ENCODE measurements at places on chromosomes 2 and 18.

DNA sequence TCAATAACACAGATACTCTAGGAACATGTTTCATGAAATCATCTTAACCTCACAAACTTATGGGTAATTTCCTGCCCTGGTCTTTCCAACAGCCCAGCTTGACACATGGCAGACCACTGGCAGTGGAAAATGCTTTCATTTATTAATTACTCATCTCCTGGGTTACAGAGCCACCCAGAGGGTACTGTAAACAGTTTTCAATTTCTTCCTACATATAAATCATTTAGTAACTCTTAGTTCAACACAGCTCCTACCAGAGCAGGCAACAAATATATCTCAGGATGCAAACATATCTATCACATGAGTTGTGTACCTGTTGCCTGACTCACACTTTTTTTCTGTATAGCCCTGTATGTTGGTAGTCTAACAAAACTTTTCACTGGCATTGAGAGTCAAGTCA, 99.2 kb upstream of the VRK2 start:
- peak; percentile 29 for DNase-seq

DNA sequence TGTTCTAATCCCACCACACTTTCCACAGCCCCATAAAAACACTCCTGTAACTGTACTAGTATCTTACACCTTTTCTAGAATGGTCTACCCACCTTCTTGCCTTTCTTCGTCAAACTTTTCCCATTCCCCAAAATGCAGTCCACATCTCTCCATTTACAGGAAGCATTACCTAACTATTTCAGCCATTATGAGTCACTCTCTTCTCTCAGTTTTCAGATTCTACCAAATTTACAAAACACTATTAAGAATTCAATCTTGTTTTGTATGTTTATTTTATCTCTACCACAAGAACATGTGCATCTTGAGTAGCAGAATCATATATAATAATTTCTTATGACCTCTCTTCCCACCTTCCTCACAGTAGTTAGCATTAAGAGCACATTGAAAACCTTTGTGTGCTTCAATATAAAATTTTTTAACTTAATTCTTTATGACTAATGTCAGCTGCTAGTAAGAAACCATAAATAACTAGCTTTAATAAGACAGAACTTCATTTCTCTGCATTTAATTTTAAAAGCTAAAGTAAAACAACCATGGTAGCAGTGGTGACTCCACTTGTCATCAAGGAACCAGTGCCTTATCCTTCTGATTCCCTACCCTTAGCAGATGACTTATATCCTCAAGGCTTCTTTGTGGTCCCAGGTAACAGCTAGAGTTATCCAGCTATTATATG, 56.6 kb upstream of the MAP2 start:
- DNase-seq: no peak

- DNase-seq: no peak
These were observed 76.9 kb downstream of the MRO start for GRCh38 chr18:50742952-50743351.

- no peak for DNase-seq
These were observed 34.5 kb downstream of the SLC4A3 start for GRCh38 chr2:219661955-219662395.

DNA sequence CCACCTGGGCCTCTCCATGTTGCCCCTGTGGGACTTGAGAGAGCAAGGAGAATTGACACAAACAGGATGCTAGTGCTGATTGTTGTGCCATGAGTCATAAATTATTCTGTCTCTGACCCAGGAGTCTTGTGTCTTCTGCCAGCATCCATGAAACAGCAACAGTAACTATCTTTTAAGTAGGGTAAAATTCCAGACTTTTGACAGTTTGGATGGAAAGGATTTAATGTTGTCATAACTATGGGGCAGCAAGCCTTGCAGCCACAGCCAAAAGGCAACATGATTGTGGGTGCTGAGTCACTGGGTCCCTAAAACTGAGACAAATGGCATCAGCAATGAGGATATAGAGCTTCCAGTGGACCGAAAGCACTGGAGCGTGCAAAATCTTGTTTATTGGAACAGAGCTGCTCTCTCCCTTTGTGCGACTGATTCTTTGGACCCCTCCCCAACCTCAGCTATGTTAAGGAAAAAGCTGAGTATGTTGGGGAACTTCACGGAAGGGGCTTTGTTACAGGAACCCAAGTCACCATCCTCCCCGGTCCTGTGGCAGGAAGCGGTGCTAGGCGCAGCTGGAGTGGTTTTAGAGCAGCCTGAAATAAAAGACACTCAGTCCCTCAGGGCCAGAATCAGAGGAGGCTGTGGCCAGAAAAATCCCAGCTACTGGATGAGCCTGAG, 9.6 kb upstream of the ITPRIPL1 start:
- peak; percentile 90 for DNase-seq

DNA sequence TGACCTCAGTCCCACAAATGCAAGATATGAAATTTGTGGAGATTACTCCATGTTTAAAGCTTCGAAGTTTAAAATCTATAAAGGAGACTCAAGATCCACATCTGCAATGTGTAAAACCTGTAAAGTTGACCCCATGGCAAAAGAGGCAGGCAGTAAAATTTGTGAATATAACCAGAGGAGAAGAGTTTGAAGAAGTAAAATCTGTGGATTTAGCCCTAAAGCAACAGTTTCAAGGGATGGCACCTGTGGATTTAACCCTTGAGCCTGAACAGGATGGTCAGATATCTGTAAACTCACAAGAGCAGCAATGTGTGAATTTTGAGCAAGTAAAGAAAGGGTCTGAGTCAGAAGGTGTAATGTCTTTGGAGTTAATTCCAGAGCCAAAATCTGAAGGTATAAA, 11.2 kb upstream of the ZNF512 start:
- no peak for DNase-seq

GRCh38 chr2:51413726-51414125, 381.8 kb upstream of the NRXN1 start:
- peak; percentile 5 for DNase-seq

GRCh38 chr2:230267059-230267458, 41.5 kb downstream of the SP140 start:
- no peak for DNase-seq

- peak; percentile 41 for DNase-seq
These were observed 2.3 kb downstream of the TM4SF20 start for GRCh38 chr2:227376656-227377396.

DNA sequence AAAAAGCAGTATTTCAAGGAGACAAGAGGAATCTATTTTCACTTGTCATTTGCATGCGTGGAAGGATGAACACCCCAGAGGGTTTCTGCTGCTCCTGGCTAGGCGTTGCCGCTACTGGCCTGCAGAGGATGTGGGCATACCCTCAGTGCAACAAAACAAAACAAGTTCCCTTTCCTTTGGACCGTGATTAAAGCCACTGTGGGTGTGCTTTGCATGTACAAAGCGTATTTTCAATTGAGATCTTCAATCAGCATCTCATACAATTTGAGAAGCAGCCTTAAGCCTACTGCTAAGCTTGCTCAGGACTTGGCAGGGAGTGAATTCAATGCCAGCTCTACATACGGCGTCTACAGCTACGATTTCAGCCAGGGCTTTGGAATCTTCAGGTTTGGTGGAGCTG, 298.4 kb downstream of the LPIN1 start:
- no peak for DNase-seq

DNA sequence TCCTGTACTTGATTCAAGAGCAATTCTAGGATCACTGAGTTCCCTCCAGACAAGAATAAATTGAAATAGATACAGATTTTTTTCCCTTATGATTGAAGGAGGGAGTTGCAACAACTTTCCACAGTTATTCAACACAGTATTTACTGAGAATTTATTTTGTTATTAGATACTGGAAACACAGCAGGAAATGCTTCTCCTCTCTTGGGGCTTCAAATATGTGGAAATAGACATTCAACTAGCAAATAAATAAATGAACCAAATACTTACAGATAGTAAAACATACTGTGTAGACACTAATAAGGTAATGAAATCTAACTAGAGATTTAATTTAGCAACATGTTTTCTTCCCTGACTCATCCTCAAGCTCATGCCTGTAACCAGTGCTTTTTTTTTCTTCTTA, 169.2 kb downstream of the LNPK start:
- no peak for DNase-seq

GRCh38 chr2:80403081-80403480, 98.5 kb upstream of the LRRTM1 start:
- DNase-seq: no peak

- DNase-seq: peak; percentile 16
These were observed 51.9 kb upstream of the SPTBN1 start for GRCh38 chr2:54404270-54404669.

GRCh38 chr2:129813404-129813803, 166.1 kb upstream of the RAB6C start:
- no peak for DNase-seq

- DNase-seq: peak; percentile 26
These were observed 31.7 kb downstream of the TMEM178A start for GRCh38 chr2:39697454-39697853.

DNA sequence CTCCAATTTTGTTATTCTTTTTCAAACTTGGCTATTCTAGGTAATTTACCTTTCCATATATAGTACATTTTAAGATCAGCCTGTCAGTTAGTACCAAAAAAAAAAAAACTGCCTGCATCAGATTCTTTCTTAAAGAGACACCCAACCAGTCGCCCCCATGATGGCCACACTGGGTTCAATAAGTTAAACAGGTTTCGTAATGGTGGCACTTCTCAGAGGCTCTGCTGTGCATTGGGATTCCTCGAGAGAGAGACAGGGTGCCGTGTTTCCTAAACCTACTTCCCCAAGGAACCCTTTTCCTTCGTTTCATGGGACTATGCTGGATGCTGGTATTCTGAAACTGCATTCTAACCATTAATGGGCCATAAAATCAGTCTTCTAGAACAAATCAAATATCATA, 37.4 kb downstream of the MYO7B start:
- no peak for DNase-seq

GRCh38 chr2:12271589-12271984, 445.1 kb upstream of the TRIB2 start:
- DNase-seq: no peak

DNA sequence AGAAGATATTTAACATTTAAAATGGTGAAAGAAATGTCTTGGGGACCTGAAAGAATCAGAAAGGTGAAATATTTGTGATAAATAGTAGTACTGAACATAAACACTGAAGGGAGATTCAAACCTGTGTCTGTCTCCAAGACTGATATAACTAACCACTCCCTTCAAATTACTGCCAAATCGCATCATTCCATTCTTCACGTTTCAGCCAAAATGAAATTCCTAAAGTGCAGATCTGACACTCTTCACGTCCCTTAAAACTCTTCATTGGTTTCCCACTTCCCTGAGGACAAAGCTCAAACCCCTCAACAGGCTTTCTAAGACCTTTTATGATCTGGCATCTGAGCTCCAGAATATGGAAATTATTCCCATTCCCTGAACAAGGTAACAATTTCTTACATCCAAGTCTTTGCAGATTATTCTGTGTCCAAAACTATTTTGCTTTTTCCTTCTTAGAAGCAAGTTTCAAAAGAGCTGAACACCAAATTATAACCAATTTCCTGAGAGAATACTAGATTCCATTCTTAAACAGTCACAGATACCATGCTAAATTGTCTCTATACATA, 18.9 kb downstream of the SLC8A1 start:
- no peak for DNase-seq

DNA sequence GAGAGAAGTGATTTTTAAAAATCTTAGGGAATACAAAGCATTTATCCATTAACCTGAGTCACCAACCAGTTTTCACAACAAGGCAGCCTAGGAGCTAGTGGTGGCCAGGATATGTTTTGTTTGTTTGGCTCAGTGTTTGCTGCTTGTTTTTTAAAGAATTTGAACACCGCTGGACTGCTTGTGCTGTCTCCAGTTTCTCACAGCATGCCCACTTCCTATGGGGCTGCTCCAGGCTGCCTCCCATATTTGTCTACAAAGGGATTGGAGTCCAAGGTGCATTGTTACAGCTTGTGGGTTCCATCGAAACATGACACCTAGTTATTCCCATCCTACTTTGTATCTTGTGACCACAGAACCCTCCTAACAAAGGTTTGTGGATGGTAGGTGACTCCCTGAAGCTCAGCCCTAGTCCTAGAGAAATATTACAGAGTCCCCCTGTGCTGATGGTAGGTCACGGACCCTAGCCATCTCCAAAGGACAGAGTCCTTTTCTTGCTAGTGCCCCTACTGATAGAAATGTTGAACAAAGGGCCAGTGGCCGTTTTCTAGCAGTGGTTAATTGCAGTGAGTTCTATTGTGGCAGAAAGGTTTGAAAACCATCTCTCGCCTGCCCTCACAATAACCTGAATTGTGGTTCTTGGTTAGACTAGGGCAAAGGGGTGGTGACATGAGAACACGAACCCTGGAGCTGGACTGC, 23.2 kb downstream of the GPR39 start:
- DNase-seq: peak; percentile 72

DNA sequence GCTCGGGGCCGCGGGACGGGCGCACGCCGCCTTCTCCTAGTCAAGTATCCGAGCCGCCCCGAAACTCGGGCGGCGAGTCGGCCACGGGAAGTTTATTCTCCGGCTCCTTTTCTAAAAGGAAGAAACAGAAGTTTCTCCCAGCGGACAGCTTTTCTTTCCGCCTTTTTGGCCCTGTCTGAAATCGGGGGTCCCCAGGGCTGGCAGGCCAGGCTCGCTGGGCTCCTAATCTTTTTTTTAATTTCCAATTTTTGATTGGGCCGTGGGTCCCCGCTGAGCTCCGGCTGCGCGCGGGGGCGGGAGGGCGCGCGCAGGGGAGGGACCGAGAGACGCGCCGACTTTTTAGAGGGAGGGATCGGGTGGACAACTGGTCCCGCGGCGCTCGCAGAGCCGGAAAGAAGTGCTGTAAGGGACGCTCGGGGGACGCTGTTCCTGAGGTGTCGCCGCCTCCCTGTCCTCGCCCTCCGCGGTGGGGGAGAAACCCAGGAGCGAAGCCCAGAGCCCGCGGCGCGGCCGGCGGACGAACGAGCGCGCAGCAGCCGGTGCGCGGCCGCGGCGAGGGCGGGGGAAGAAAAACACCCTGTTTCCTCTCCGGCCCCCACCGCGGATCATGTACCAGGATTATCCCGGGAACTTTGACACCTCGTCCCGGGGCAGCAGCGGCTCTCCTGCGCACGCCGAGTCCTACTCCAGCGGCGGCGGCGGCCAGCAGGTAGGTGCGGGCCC, 617 bp downstream of the FOSL2 start:
- DNase-seq: peak; percentile 77

- DNase-seq: no peak
These were observed 144.9 kb upstream of the FOSL2 start for GRCh38 chr2:28247734-28248133.

- DNase-seq: no peak
These were observed 224.3 kb upstream of the SMAD7 start for GRCh38 chr18:49175071-49175470.
